Stimulated activated CD8-positive, alpha-beta memory T cell treated with anti-CD3 and anti-CD28 coated beads, Interleukin-2, amount 100 ng/mL, for 1 hour (primary cell): ENCODE measurements at places on chromosomes 5 and 9.

GRCh38 chr9:23232831-23233230, 593.2 kb downstream of the ELAVL2 start:
- no peak for DNase-seq

- DNase-seq, result no peak
Measured at GRCh38 chr9:70696694-70697335, 282.4 kb upstream of the KLF9 start.

- DNase-seq, result no peak
Measured at GRCh38 chr5:136295914-136296313, 69.4 kb downstream of the TRPC7 start.

DNA sequence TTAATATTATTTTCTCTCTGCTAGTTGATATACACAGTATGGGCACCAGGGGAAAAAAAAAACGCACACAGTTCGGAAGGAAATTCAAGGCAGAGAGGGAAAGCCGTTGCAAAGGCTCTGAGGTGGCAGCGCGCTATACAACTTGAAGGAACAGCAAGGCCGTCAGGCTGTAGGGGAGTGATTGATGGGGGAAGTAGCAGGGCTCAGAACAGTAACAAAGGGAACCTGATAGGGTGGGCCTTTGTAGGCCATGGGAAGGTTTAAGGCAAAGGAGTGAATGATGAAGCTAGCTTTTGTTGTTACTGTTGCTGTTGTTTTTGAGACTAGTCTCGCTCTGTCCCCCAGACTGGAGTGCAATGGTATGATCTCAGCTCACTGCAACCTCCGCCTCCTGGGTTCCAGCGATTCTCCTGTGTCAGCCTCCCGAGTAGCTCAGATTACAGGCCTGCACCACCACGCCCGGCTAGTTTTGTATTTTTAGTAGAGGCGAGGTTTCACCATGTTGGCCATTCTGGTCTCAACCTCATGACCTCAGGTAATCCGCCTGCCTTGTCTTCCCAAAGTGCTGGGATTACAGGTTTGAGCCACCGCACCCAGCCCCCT, 27.0 kb downstream of the AQP7 start:
- no peak for DNase-seq

DNA sequence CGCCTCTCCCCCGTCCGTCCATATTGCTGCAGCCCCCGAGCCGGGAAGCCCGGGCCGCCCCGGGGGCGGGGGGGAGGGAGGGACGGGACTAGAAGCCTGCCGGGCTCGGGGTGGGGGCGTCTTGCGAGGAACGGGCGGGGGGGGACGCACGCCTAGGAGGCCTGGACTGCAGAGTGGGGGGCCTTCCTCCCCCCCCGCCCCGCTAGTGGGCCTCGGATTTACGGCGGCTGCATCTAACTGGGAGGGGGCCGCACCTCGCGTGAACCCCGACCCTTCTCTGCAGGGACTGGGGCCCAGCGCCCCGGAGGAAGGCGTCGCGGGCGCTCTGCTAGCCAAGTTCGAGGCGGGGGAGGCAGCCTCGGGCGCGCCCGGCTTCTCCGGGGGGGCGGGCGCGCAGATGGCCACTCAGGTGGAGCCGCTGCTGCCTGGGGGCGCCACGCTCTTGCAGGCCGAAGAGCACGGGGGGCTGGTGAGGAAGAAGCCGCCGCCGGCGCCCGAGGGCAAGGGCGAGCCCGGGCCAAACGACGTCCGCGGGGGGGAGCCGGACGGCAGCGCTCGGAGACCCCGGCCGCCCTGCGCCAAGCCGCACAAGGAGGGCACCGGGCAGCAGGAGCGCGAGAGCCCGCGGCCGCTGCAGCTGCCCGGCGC, at the start of gene LARP1:
TSS of gene LARP1 (plus strand) at position 17 of the 648 bp plus-strand sequence. CDS start at position 398, 381 bp downstream.
- no peak for DNase-seq
